ENCODE measurements at places on chromosomes 1 and 21. TPM values are rescaled to one million over a fixed set of nuclear protein-coding genes. Genes with fewer than 3 reads are reported as not detected.

The HES2 gene
- polyA plus RNA-seq, result not detected

The PIGR gene
- polyA plus RNA-seq, result 0.31 TPM

The C1orf185 gene
- not detected for polyA plus RNA-seq

The PDE4DIP gene
- 18.4 TPM for polyA plus RNA-seq

The OLIG2 gene
- not detected for polyA plus RNA-seq

The PPM1J gene
- polyA plus RNA-seq, result 7.5 TPM

The BOLA1 gene
- 15.0 TPM for polyA plus RNA-seq

The HSPB7 gene
- polyA plus RNA-seq, result not detected

The BATF3 gene
- 0.79 TPM for polyA plus RNA-seq

The PPIAL4G gene
- 0.03 TPM for polyA plus RNA-seq

The CD53 gene
- 1,010 TPM for polyA plus RNA-seq

The CRYAA gene
- not detected for polyA plus RNA-seq

The NR5A2 gene
- polyA plus RNA-seq, result not detected

The SASS6 gene
- polyA plus RNA-seq, result 1.5 TPM

The RXFP4 gene
- polyA plus RNA-seq, result not detected

The CXADR gene
- not detected for polyA plus RNA-seq

The ACTL8 gene
- not detected for polyA plus RNA-seq

The TMEM269 gene
- 0.21 TPM for polyA plus RNA-seq

The SLFNL1 gene
- polyA plus RNA-seq, result 0.35 TPM

The C8B gene
- polyA plus RNA-seq, result not detected

The GBP4 gene
- polyA plus RNA-seq, result 12.4 TPM

The PTPN22 gene
- polyA plus RNA-seq, result 14.3 TPM

The AJAP1 gene
- polyA plus RNA-seq, result not detected

The LCE1F gene
- not detected for polyA plus RNA-seq

The C1orf87 gene
- not detected for polyA plus RNA-seq

The AMY1C gene
- polyA plus RNA-seq, result not detected

The SYTL1 gene
- polyA plus RNA-seq, result 459 TPM

The SMCP gene
- not detected for polyA plus RNA-seq

The C1orf56 gene
- 2.4 TPM for polyA plus RNA-seq

The CCDC181 gene
- polyA plus RNA-seq, result not detected

The IFI44 gene
- polyA plus RNA-seq, result 15.9 TPM

The S100A16 gene
- polyA plus RNA-seq, result not detected

The ZSWIM5 gene
- 0.36 TPM for polyA plus RNA-seq

The PRKAA2 gene
- not detected for polyA plus RNA-seq

The PRR9 gene
- polyA plus RNA-seq, result not detected

The FNDC5 gene
- 2.1 TPM for polyA plus RNA-seq

The KRTAP24-1 gene
- polyA plus RNA-seq, result not detected

The RAB42 gene
- polyA plus RNA-seq, result not detected

The ABCA4 gene
- not detected for polyA plus RNA-seq

The AADACL4 gene
- not detected for polyA plus RNA-seq

The RAB7B gene
- not detected for polyA plus RNA-seq

The GJB3 gene
- not detected for polyA plus RNA-seq

The TTC24 gene
- 24.3 TPM for polyA plus RNA-seq

The SAMD11 gene
- polyA plus RNA-seq, result not detected

The MAP1LC3C gene
- not detected for polyA plus RNA-seq

The WNT4 gene
- not detected for polyA plus RNA-seq

The CDC42BPA gene
- polyA plus RNA-seq, result 0.04 TPM

The SLC16A4 gene
- 0.42 TPM for polyA plus RNA-seq

The CACHD1 gene
- 0.06 TPM for polyA plus RNA-seq

The SPRR1A gene
- not detected for polyA plus RNA-seq

The SPOCD1 gene
- 0.25 TPM for polyA plus RNA-seq

The PERM1 gene
- not detected for polyA plus RNA-seq

The WNT2B gene
- polyA plus RNA-seq, result 0.54 TPM

The ZBTB8A gene
- not detected for polyA plus RNA-seq

The ALX3 gene
- polyA plus RNA-seq, result not detected

The AXDND1 gene
- 0.40 TPM for polyA plus RNA-seq

The RGS1 gene
- 180 TPM for polyA plus RNA-seq
